ENCODE measurements at places on chromosomes 5 and 9.

DNA sequence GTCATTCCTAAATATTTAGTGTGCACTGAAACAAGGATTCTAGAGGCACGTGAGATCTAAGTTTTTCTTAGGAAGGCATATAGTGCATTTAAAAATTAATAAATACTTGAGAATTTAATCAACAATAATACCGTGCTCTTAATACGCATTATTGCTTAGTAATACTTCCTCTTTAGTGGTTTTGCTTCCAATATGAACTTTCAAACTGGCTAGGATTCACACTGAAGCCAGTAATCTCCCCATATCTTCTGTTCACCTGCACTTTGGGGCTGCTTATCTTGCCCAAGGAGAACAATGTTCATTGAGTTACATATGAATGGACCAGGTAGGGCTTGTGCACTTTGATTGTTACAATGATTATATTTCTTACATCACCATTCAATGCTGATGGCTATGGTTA is 180.5 kb upstream of the RIOK2 start:
- DNase-seq, result no peak

GRCh38 chr5:156271569-156271968 is 55.4 kb upstream of the SGCD start:
- DNase-seq, result no peak

- DNase-seq, result no peak
Observed at GRCh38 chr9:3848445-3849114, 322.8 kb upstream of the RFX3 start.

- DNase-seq, result no peak
Observed at GRCh38 chr5:119019501-119019900, 31.2 kb upstream of the DTWD2 start.

DNA sequence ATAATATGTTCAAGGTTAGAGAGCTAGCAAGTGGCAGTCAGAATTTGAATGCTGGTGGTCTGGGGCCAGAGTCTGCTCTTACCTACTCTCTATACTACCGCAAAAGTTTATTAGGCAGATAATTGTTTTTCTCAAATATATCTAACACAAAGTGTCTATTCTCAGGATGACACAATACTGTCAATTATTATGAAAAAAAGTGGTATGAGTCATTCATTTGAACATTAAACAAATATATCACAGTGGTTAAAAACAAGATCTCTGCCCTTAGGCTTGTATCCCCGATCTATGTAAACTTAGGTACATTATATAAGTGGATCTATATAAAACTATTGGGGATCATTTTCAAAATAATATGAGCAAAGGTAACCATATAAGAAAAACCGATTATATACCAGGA is 354.9 kb downstream of the CETN3 start:
- no peak for DNase-seq

- no peak for DNase-seq
Observed at GRCh38 chr5:33973271-33973670, 11.2 kb downstream of the SLC45A2 start.

DNA sequence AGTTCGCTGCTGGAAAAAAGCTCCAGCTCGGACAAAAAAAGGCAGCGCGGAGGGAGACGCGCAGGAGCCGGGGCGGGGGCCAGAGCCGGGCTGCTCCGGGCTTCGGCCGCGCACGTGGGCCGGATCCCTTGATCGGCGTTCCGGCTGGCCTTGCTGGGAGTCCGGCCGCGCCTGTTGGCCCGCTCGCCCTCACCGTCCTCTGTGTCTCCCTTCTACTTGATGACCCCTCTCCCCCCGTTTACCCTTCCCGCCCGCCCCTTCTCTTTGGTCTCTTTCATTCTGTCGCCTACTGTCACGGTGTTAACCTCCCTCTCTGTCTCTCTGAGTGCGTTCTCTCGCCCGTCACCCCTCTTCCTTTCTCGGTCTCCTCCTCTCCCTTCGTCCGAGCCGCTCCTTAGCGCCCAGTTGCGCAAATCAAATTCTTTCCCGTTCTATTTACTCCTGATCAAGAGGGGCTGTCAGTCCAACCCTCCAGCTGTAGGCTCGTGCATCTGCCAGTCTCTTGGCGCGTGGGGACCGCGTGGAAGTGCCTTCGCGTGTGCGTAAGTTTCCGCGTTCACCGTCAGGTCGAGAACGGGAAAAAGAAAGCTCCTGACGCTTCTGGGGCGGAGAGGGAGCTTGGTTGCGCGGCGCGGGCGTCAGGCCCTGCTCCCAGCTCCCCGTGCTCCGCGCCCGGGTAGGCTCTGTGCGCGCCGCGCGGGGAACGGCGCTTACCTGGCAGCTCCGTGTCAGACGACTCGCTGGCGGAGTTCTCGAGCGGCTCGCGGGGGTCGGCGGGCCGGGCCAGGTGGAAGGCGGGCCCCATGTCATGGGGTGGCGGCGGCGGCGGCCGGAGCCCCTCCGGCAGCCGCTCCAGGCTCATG is 798 bp downstream of the PITX1 start:
- no peak for DNase-seq

GRCh38 chr9:14989811-14990210 is 79.6 kb upstream of the FREM1 start:
- DNase-seq, result no peak

- DNase-seq, result no peak
Observed at GRCh38 chr5:150670275-150670947, 9.4 kb downstream of the MYOZ3 start.

DNA sequence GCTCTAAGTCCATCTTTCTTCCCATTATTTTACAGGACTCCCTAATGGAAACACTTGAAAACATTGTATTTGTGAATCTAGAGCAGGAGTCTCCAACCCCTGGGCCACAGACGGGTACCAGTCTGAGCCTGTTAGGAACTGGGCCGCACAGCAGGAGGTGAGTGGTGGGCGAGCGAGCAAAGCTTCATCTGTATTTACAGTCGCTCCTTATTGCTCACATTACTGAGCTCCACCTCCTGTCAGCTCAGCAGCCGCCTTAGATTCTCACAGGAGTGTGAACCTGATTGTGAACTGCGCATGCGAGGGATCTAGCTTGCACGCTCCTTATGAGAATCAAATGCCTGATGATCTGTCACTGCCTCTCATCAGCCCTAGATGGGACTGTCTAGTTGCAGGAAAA is 111.0 kb downstream of the MED27 start:
- no peak for DNase-seq

GRCh38 chr9:27194401-27195091 is 85.5 kb downstream of the TEK start:
- no peak for DNase-seq

DNA sequence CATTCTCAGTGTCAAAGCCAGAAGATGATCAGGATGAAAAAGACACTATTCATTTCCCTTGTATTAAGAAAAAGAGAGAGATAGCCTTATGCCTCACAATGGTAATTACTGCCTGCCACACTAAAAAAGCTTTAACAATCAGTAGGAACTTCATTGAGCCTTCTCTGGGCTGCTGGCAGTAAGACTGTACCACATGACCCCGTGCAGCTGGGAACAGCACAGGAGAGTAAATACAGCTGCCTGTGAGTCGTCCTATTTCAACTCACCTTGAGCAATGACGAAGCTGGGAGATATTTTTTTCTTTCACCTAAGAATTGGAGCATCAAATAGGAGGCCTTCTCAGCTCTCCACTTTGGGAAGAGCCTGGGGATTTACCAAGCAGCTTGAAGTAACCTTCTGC is 316.3 kb downstream of the GABRB2 start:
- DNase-seq, result no peak

GRCh38 chr5:172640822-172641358 is at the start of gene NEURL1B:
NEURL1B (plus strand) TSS chr5:172641263; CDS start chr5:172641407, 144 bp downstream.
- no peak for DNase-seq

GRCh38 chr5:64506567-64507263 is 900 bp downstream of the RGS7BP start:
- DNase-seq, result no peak

DNA sequence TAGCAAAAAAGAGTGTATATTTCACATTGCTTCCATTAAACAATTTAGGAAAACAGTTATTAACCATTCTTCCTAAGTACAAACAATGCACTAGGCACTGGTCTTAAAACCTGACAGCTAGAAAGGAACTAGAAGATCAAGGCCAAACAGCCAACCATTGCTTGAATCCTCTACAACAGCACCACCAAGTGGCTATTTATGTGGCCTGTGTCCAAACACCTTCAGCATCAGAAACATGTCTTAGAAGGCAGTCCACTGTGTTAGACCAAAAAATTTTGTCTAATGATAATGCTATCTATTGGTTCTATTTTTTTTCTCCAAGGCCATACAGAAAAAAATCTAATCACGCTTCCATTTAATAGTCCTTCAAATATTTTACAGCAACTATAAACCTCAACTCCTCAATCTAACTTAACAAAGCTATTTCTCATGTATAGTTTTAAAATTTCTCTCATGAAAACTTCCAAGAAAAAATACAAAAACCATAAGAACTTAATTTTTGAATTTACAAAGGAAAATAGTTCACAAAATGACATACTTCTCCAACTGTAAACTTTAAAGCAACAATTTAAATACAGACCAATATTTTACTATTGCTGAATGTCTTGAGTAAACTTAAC is 36.1 kb downstream of the CAAP1 start:
- DNase-seq, result no peak

DNA sequence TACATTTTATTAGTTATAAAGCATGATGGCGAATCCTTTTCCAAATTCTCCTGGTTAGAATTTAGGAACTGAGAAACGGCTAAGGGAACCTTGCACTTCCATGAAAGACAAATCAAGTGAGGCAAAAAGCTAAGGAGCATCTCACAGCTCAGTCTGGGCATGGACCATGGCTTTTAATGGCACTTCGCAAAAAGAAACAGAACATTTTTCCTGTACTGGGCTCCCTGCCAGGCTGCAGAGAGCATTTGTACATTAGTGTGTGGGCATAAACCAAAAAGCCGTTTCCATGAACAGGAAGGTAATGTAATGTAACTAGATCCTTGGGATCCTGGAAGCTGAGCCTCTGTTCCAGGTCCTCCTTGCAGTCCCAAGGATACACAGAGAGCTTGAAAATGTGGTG is 354.2 kb downstream of the MRPS30 start:
- DNase-seq, result no peak

DNA sequence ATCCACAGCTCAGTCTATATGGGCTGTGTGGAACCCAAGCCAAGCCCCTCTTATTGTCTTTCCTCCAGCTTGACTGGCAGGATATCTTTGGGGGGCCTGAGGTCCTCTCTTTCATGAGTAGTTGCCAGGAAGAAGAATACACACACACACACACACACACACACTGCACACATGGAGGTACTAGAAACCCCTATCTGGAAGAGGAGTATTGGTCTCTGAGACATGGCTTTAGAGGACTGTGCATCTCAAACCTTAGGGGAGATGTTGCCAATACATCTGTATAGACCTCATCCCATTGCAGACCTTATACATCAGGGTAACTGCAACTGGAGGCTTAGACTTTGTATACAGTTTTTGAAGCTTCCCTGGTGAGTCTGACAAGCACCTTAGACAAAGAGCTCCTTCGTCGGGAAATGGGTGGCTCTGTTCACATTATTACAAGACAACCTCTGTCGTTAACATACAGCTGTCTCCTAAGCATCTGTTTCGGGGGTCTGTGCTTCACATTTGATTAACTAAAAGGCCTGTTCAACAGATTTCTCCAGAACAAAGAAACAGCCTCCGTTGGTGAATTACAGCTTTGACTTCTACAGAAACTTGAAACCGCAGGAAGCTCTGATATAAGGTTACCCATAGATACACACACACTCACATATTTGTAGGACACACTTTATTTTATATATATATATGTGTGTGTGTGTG is 5.5 kb upstream of the ENTREP1 start:
- no peak for DNase-seq

GRCh38 chr9:21551401-21551800 is 69.3 kb upstream of the IFNE start:
- DNase-seq, result no peak

GRCh38 chr9:114080773-114081440 is 2.8 kb upstream of the AMBP start:
- DNase-seq, result no peak
